ENCODE measurements at places on chromosomes 3 and 15. TPM values are rescaled to one million over a fixed set of nuclear protein-coding genes. Genes with fewer than 3 reads are reported as not detected.

Gene CRABP1
- not detected for polyA plus RNA-seq

Gene ZNF385D
- polyA plus RNA-seq = not detected

DNA sequence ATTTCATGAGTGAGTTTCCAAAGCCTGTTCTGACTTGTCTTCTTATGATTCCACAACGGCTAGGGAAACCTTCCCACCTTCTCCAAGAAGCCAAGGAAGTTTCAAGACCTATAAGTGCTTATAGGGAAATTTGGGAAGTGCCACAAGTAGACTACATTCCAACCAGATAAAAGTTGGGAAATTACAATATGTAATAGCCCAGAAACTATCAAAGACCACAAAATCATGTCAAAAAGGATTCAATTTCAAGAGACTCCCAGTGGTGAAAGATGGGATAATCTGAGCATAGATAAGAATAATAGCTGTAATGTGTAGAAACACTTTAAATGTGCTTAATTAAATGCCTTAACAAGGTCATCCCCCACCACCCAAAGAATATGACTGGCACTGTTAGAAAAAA is 169.2 kb upstream of the SLC2A2 start:
- DNase-seq = no peak
- H3K4me3 ChIP-seq = no peak overlapping the region
- no peaks in the 10 kb centered on the region for H3K27me3 ChIP-seq
- H3K4me1 ChIP-seq = no peaks in the 10 kb centered on the region

GRCh38 chr3:145079436-145079835 is 1081.5 kb downstream of the PLOD2 start:
- H3K4me3 ChIP-seq = no peak overlapping the region
- H3K27ac ChIP-seq = no peak overlapping the region

DNA sequence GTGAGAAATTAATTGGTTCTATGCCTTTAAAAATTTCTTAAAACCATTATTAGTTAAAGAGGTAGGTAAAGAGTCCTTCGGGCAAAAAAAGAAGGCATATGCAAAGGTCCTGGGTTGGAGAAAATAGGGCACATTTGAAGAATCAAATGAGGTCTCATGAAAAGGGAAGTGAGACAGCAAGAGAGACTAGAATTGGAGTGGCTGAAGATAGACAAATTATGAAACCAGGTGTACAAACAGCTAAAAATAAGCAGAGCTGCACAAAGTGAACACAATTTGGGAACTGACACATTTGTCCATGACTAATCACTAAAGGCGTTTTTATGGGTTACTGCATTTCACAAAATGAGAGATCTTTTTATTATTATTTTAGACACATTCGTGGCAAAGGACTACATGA is 581.2 kb downstream of the PYDC2 start:
- no peak overlapping the region for H3K27ac ChIP-seq
- H3K4me3 ChIP-seq = no peak overlapping the region
- DNase-seq = no peak
- H3K36me3 ChIP-seq = no peaks in the 10 kb centered on the region
- no peaks in the 10 kb centered on the region for H3K27me3 ChIP-seq

DNA sequence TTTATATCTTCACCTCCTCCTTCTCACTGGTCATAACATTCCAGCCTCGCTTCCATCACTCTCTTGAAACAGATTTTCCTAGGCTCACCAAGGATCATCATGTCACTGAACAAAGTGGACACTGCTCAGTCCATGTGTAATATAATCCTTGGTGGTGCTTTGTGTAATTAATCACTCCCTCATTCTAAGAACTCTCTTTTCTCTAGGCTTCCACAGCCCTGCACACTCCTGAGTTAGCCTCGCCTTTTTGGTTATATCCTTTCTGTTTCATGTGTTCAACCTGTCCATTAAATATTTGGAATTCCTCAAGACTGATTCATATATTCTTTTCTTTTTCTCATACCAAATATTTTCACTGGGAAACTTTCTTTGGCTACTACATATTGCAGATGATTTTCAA is 440.8 kb downstream of the PYDC2 start:
- no peaks in the 10 kb centered on the region for H3K4me1 ChIP-seq
- no peak overlapping the region for H3K27ac ChIP-seq
- no peaks in the 10 kb centered on the region for H3K36me3 ChIP-seq
- no peak for DNase-seq
- H3K4me3 ChIP-seq = no peak overlapping the region

GRCh38 chr15:70062321-70062956 is 35.3 kb downstream of the TLE3 start:
- no peaks in the 10 kb centered on the region for H3K27me3 ChIP-seq
- no peaks in the 10 kb centered on the region for H3K4me1 ChIP-seq
- no peak overlapping the region for H3K27ac ChIP-seq
- no peak overlapping the region for H3K4me3 ChIP-seq
- H3K36me3 ChIP-seq = peaks cover 19% of the 10 kb centered on the region
- DNase-seq = no peak

GRCh38 chr3:69370156-69370883 is 15.6 kb downstream of the FRMD4B start:
- no peaks in the 10 kb centered on the region for H3K36me3 ChIP-seq
- no peak overlapping the region for H3K27ac ChIP-seq
- no peaks in the 10 kb centered on the region for H3K27me3 ChIP-seq
- H3K4me3 ChIP-seq = no peak overlapping the region
- DNase-seq = no peak

Measured in naive thymus-derived CD4-positive, alpha-beta T cell (primary cell).